Fibroblast of skin of left biceps (primary cell): ENCODE measurements at places on chromosomes 12 and 14.

DNA sequence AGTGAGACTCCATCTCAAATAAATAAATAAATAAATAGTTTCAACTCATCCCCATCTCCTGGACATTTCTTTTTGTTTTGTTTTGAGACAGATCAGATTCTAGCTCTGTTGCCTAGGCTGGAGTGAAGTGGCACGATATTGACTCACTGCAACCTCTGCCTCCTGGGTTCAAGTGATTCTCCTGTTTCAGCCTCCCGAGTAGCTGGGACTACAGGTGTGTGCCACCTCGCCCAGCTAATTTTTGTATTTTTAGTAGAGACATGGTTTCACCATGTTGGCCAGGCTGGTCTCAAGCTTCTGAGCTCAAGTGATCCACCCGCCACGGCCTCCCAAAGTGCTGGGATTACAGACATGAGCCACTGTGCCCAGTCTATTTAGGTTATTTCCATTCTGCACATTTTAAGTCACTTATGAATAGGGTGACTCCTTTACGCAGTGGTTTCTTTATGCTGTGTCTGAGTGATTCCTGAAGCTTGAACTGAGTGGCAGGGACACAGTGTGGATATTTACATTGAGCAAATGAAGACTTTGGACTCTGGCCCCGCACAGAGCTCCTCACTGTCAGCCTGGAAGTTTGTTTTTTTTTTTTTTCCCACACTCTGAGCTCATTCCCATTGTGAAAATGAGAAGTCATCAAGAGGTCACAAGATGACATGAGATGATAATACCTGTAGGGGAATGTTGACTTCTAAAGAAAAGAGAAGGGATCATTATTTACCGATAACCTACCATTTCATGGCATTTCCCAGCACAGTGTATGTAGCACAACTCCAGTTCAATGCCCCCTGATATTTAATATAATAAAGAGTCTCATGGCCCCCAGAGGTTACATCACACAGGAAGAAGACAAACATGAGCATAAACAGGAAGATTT, 72.6 kb downstream of the TBX3 start:
- no peak for DNase-seq

DNA sequence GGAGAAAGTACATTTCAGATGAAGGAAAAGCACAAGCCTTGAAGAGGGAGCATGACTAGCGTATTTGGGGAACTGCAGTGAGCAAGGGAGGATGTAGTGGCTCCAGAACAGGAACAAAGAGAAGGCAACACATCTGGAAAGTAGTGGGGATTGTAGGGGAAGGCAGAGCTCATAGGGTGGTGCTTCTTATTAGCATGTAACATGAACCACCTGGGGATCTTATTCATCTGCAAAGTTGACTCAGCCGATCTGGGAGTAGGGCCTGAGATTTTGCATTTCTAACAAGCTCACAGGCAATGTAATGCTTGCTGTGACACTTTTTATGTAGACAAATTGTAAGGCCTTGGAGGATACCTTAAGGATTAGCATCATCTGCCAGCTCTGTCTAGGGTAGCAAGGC, 447.3 kb downstream of the NELL2 start:
- no peak for DNase-seq

- no peak for DNase-seq
Observed at GRCh38 chr12:53145383-53146260, 34.9 kb upstream of the ZNF740 start.

DNA sequence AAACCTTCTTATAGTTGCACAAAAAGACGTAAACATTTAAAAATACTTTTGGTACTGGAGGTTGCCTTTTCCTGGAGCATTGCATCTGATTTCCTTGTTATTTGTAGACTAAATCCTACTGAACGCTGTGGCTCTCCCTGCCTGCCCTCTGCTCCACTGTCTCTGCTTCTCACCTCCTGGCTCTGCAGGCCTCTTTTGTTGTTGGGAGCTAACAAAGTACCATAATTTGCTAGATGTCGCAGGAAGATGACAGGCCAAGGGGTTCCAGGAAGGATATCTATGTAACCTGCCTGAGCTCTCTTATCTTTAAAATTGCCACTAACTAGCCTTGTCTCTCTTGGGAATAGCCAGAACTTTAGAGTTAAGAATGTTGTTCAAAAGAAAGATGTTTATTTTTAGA, 21.4 kb downstream of the SYNE2 start:
- no peak for DNase-seq

- no peak for DNase-seq
Observed at GRCh38 chr14:61599942-61600341, 95.4 kb upstream of the HIF1A start.

GRCh38 chr12:117098024-117098360, 1.2 kb downstream of the TESC start:
- DNase-seq = no peak

DNA sequence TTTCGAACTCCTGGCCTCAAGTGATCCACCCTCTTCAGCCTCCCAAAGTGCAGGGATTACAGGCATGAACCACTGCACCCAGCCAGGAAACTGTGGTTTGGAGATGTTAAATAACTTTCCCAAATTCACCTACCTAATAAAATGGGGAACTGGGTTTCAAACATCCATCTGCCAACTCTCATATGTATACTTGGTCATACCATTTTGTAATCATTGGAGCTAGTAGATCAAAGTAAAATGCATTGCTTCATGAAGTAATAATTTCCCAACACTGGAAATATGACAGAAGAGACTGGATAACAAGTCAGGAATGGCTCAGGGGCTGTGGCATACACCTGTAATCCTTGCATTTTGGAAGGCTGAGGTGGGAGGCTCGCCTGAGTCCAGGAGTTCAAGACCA, 5.3 kb upstream of the HECTD1 start:
- DNase-seq = no peak
